Stimulated activated CD8-positive, alpha-beta memory T cell treated with anti-CD3 and anti-CD28 coated beads, Interleukin-4, amount 100 ng/mL, for 1 hour (primary cell): ENCODE measurements at places on chromosomes 4 and X.

DNA sequence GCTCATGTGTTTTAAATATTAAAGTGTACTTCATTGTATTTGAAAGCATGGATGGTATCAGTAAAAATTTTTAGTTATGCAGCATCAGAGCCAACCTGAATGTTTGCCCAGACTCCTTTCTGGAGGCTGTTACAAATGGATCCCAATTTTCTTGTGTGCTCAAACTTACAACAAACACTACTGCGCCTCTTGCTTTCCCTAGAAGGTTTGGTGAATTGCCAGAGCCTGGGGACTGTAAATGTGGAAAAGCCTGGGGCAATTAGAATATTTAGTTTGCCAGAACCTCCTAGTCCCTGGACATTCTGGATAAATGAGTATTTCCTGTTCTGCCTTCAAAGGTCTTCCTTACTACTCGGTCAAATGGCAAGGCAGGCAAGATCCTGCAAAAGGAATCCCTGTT lies 4.8 kb downstream of the CAPN6 start:
- DNase-seq = no peak

- no peak for DNase-seq
Measured at GRCh38 chr4:53908661-53909078, 155.7 kb downstream of the CHIC2 start.

DNA sequence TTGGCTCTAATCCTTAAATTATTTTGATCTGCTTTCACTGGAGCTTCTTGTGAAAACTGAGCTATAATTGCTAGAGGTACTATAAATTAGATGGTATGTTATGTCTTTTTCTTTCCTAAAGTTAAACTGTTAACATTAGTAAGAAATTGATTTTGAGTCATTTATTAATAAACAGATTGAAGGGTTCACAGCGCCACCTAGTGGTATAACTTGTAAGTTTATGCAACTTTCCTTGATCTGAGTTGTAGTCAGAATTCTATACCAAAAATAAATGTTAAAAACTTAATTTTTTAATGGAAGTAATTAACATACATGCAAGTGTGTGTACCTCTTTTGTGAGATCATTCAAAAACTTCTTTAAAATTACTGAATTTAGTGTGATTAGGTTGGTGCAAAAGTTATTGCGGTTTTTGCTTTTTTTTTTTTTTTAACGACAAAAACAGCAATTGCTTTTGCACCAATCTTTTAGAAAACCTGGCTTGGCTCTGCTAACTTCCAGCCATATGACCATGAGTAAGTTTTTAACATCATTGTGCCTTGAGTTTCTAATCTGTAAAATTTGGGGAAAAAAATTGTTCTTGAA lies 151.5 kb downstream of the CENPC start:
- no peak for DNase-seq

- DNase-seq = no peak
Measured at GRCh38 chr4:37653601-37654000, 32.6 kb downstream of the RELL1 start.

DNA sequence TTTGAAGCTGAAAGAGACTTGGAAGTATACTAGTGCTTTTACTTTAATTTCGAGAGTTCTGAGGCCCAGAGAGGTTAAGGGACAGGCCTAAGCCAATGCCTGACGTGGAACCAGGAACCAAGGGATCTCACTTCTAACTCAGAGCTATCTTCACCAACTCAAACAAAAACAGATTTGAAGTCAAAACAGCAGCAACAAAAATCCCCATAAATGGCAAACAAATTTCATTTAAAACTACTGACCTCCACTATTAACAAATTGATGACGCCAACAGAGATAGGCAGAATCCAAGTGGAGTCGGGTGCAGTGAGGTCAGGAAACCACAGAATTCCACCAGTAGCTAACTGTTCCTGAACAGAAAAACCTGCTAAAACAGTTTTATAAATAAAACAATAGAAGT lies 5.0 kb downstream of the COX18 start:
- no peak for DNase-seq

- no peak for DNase-seq
Measured at GRCh38 chrX:40107291-40108161, 9.8 kb upstream of the BCOR start.

- no peak for DNase-seq
Measured at GRCh38 chr4:101348995-101349800, 1.9 kb upstream of the PPP3CA start.

GRCh38 chr4:92791871-92792440 lies 488.2 kb downstream of the GRID2 start:
- DNase-seq = no peak

DNA sequence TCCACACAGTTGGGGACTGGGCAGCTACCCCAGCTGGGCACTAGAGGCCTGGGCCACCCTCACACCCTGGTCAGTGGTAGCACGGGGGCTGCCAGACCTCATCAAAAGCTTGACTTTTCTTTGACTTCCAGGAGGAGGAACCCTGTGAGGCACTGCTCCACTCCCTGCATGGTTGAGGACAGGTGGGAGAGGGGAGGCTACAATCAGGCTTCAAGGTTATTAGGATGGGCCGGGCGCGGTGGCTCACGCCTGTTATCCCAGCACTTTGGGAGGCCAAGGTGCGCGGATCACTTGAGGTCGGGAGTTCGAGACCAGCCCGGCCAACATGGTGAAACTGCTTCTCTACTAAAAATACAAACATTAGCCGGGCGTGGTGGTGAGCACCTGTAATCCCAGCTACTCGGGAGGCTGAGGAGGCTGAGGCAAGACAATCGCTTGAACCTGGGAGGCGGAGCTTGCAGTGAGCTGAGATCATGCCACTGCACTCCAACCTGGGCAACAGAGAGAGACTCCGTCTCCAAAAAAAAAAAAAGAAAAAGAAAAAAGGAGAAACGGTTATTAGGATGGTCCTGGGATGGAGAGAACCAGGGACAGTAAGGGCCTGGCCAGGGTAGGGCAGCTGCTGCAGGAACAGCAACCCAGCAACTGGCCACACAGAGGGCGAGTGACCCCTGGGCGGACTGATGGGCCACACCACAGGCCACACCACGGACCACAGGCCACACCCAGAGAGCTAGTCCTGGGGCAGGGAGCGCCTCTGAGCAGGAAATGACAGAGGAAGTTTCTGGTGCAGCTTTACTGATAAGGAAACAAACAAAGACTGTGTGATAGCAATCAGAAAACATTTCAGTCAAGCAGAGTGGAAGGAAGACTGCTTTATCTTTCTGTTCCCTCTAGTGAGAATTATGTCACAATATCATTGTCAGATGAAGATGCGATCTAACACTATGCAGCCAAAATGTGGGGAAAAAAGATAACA lies 20.5 kb upstream of the OPN1LW start:
- DNase-seq = no peak

DNA sequence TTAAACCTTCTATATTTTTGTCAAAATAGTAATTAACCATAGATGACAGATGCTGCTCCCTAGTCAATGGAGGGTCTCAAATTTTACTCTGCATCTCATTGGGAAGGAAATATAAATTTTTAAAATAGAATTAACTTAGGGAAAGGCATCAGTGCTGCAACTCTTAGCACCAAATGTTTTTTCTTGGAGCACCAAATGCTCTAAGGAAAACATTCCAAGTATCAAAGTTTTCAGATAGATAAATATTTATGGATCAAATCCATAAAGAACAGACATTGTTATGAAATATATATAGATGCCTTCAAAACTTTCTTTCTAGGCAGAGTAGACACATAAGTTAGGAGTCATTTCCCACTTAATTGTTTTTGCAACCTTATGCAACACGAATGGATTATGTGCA lies 168.7 kb downstream of the ANTXR2 start:
- DNase-seq = no peak

DNA sequence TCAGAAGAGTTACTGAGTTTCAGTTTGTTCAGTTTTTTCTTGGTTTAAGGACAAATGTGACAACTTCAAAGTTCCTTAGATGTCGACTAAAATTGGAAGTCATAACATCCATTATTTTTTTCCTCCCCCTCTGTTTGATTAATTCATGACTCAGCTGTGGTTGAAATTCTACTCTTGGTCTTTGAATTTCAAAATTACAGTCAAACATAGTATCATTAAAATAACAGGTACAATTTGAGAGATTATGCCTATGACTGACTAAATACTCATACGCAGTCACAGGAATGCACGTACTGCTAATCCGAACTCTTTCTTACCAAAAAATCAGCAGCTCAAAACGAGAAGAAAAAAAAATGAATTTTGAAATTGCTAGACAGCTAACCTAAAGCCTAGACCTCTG lies 1434.8 kb downstream of the RAPGEF2 start:
- DNase-seq = no peak

DNA sequence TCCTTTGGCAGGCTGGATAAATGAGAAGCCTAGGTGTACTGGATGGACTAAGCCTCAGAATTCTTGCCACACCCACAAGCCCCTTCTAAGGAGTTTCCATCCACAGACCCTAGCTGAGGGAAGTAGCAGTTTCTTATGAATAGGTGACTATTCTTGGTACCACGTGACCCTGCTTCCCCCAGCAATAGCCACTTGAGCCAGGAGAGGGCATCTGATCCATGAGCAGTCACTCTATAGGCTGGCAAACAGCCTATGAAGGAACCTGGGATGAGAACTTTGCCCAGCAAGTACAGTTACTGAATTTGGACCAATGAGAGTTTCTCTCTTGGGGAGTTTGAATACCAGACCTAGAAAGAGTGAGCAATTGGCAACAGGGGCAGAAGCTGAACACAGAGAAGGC lies 84.0 kb downstream of the RTL9 start:
- no peak for DNase-seq

- DNase-seq = no peak
Measured at GRCh38 chr4:73894001-73894400, 24.8 kb downstream of the CXCL1 start.

DNA sequence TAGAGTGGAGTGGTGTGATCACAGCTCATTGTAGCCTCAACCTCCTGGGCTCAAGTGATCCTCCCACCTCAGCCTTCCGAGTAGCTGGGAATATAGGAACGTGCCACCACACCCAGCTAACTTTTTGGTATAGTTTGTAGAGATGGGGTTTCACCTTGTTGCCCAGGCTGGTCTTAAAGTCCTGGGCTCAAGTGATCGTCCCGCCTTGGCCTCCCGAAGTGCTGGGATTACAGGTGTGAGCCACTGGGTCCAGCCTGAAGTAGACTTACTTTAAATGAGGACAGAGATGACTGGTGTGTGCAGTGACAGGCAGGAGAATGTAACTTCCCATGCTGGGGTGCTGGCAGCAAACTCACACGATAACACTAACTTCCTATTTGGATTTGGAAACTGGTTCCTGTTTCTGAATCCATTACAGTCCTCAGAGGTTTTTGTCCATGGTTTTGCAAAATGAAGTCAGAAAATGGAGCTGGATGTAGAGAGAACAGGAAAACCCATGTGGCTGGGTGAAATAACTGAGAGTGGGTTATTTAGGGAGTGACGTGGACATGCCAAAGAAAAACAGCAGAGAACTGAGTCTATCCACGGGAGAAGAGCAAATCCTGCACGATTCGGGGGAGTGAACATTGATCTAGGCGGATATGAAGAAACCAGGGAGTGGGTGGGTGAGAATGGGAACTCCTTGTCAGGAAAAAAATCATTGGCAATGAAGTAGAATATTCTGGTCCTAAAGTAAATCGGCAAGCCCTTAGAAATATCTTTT lies 95.6 kb downstream of the GATB start:
- no peak for DNase-seq

GRCh38 chr4:23368081-23368697 lies 521.7 kb downstream of the PPARGC1A start:
- no peak for DNase-seq

DNA sequence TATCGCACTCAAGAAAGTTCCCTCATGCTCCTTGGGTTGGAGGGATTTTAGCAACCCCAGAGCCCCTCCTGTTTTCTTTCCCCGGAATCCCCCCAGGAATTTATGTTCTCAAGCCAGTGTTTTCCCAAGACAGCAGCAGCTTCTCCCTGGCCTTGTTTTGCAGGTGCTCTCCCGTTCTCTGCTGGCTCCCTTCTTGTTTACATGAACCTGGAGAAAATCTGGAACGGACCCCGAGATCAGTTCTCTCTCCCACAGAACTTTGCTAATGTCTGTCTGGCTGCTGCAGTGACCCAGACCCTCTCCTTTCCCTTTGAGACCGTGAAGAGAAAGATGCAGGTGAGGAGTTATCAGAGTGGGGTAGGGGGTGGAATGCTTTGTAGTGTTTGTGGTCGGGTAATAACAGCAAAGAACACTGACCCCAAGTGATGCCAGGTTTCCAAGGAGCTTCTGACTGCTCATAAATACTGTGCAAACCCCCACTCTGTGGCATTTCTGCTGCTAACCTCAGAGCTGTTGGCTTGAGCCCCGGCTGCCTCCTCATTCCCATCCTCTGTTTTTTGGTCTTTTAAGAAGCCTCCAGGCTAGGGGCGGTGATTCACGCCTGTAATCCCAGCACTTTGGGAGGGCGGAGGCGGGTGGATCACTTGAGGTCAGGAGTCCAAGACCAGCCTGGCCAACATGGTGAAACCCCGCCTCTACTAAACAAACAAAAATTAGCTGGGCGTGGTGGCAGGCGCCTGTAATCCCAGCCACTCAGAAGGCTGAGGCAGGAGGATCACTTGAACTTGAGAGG lies 11.1 kb downstream of the SLC25A43 start:
- no peak for DNase-seq

- no peak for DNase-seq
Measured at GRCh38 chr4:94240384-94240783, 32.7 kb downstream of the SMARCAD1 start.

DNA sequence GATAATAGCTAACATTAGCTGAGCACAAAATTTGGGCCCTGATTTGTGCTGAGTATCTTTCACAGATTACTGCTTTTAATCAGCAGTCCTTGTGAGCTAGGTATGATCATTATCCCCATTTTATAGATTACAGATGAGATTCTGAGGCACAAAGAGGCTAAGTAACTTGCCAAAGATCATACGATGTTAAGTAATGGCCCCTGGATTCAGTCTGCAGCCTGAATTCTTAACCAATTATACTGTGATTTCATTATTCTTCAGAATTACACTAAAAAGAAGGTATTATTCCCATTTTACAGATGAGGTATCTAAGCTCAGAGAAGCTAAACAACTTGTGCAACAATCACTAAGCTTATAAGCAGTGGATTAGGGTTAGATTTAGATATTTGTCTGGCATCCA lies 97.9 kb upstream of the MYOZ2 start:
- DNase-seq = no peak
